ENCODE measurements at places on chromosomes 7 and 10.

DNA sequence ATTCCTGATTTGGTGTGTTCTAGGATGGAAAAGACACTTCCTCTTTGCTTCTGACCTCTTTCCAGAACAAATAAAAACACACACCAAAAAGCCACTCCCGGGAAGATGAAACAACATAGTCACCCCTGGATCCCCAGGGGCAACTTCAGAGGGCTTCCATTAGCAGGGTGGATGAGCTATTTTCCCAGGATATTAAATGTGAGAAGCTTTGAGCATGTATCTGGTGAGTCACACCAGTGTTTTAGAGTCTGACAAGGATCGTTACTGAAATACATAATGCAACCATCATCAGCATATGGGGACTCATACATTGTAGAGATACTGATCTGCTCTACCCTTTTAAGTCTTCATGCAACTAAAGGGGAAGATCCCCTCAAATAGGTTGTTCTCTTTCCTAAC is 115.5 kb upstream of the ZNF438 start:
- no peak for DNase-seq

DNA sequence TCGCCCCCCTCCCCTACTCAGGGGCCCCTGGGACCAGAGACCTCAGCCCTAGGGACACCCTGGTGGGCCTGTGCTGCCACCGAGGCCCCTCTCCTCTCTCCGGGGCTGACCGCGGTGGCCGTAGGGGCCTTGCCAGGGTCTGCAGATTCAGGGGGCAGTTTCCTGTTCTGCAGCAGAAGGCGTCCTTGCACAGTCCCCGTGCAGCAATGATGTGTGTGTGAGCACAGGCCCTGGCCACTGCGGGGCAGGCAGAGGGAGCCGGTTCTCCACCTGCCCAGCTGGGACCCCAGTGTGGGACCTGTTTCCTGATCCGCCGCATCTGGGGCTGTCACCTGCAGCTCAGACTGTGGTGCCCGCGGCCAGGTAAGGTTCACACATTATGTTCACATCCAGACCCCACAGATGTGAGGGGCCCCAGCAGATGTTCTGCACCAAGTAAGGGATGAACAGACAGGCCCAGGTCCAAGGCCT is 60.7 kb upstream of the DNAJB6 start:
- no peak for DNase-seq

DNA sequence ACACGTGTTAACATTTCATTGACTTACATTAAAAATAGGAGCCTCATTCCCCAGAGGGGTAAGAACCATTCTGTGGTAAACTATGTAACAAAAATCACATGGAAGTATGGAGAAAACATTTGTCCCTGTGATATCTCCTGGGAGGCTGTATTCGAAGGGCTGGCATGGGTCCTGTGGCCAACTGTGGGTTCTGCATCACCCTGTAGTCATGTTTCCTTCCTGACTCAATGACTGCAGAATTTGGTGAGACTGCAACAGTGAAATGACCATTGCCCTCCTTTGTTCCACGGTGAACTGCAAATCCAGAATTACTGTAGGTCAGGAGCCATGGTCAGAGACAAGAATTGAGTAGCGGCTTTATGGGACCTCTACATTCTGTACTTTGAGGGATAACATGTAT is 3.6 kb upstream of the ZEB1 start:
- no peak for DNase-seq

- DNase-seq, result no peak
These were observed 140.4 kb upstream of the AUTS2 start for GRCh38 chr7:69457595-69458504.

DNA sequence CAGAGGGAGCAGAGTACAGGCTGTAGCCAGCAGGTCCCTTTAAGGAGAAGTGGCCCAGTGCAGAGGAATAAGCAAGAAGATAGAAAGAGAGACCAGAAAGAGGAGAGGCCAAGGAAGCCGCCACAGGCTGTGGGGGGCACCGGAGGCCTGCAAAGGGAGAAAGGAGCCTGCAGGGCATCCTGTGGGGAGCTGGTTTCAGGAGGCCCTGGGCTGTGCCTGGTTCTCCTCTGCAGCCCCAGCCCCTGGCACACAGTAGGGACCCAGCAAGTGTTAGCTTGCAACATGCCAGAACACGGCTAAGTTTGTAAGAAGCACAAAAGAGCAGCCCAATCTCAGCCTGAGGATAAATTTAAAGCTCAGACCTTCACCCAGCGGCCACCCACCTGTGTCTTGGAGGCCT is 12.3 kb upstream of the C10orf71 start:
- DNase-seq, result no peak

GRCh38 chr7:80216996-80217842 is 82.6 kb downstream of the GNAI1 start:
- no peak for DNase-seq

- no peak for DNase-seq
These were observed 246.4 kb downstream of the GATA3 start for GRCh38 chr10:8300925-8301324.

DNA sequence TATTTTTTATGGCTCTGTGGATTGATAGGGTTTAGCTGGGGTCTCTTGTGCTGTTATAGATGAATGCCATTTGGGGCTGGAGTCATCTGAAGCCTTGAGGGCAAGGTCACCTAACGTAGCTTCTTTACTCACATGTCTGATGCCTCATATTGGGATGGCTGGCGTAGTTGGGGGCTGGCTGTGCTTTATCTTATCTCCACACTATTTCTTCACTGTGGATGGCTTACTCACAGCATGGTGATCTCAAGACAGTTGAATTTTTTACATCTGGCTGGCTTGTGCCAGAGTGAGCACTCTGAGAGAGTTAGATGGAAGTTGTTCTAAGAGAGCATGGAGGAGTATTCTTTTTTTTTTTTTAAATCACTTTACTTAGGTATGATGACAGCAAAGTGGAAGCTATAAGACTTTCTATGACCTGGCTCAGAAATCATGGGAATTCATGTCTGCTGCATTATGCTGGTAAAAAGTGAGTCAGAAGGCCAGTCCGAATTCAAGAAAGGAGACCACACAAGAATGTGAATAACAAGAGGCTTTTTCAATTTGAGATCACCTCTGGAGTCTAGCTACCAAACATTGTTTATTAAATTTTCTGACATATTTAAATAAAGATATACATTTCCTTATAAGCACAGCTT is 252.4 kb upstream of the TPK1 start:
- DNase-seq, result no peak

DNA sequence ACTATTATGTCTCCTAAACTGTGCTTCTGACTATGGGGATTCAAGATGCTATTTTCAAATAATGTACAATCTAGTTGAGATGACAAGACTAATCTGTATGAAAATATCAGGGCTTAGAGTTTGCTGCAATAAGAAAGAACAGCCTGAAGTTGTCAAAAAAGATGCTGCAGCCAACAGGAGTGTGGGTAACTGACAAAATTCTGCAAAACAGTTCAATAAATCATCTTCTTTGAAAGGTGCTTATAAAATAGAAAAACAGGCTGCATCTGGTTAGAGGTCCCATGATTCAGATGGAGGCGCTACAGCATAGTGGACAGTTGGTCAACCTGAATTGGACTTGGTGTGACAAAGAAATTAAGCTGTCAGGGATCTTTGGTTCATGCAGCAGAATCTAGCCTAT is 511.0 kb downstream of the XPNPEP1 start:
- DNase-seq, result no peak

GRCh38 chr7:127807829-127808228 is 155.8 kb downstream of the SND1 start:
- no peak for DNase-seq

DNA sequence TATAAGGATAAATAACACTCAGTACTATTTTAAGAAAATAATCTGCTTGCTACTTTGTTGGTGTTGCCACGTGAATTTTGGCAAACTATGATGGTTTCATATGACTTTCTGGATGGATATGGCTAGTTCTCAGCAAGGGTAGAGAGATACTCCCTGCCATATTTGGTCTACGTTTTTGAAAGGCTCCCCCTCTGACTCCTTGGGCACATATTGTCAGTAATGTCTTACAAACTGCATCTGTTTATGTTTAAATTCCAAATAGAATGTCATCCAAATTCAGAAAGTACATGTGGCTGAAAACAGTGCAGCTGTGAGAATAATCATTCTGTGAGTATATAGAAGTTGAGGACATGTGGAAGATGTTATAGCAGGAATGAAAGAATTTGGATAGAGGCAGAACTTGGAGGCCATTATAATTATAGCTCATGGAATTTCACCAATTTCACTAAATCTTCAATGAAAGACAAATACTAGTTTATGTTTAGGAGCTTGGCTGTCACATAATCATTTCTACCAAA is 107.8 kb downstream of the SRI start:
- no peak for DNase-seq

DNA sequence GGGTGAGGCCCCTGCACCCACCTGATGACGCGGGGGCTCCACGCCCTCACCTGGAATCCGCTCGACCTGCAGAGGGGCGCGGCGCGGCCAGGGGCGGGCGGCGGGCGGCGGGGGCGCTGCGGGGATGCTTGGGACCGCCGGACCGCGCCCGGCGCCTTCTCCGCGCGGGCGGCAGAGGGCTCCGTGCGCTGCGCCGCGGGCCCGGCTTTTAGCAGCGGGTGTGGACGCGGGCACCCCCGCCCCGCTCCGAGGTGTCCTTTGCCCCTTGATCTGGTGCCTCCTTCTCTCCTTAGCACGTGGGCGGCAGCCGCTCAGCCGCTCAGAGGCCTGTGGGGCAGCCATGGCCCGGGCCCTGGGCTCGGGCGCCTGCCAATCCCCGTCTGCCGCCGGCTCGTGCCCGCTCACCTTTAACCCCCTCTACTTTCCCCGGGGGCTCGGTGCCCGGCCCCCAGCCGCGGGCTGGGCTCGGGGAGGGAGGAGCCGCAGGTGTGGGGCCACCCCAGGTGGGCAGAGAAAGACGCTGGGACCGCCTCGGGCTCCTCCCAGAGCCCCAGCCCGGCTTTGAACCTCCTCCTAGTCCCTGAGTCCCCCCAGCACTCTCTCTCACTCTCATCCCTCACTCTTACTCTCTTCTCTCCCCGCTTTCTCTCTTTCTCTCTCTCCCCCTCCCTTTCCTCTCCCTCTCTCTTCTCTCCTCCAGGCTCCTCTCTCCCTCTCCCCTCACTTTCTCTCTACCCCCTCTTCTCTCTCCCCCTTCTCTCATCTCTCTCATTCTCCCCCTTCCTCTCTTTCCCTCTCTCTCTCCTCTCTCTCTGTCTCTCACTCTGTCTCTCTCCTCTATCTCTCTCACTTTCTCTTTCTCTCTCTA is 19.7 kb upstream of the VPS37D start:
- DNase-seq, result no peak

GRCh38 chr10:114685456-114685855 is 27.4 kb upstream of the ABLIM1 start:
- no peak for DNase-seq

DNA sequence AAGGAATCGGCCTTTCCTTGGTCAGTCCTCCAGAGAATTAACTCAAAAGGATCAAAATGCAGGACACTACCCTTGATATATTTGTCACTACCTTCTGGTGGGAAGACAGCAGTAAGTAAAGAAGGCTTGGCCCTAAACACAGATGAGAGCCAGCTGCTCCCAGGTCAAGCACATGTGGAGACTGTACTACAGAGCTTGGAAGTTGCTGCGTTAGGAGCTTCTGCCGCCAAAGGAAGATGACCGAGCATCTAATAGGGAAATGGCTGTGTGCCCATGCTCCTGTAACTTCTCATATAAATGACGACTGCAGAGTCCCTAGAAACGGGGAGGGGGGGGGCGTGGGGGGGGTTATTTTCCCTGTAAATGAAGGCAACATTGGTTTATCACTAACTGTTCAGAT is 59.0 kb downstream of the PODXL start:
- DNase-seq, result no peak

DNA sequence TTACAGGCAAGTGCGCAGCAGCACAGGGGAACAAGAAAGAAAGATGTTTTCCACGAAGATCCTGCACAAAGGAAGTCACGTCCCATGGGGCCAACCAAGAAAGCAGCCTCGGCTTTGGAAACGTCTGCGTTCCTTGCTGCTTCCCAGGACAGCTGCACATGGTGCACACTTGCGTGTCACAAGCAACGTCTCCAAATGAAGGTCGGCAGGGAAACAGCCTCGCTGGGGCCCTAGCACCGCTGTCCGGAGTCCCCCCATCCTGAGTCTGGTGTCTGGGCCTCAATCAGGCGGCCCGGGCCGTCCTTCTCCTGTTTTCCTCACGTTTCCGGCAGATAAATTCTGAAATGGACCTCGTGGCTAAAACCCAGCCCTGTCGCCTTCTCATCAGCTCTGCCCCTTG is 206.2 kb downstream of the DIP2C start:
- DNase-seq, result no peak

DNA sequence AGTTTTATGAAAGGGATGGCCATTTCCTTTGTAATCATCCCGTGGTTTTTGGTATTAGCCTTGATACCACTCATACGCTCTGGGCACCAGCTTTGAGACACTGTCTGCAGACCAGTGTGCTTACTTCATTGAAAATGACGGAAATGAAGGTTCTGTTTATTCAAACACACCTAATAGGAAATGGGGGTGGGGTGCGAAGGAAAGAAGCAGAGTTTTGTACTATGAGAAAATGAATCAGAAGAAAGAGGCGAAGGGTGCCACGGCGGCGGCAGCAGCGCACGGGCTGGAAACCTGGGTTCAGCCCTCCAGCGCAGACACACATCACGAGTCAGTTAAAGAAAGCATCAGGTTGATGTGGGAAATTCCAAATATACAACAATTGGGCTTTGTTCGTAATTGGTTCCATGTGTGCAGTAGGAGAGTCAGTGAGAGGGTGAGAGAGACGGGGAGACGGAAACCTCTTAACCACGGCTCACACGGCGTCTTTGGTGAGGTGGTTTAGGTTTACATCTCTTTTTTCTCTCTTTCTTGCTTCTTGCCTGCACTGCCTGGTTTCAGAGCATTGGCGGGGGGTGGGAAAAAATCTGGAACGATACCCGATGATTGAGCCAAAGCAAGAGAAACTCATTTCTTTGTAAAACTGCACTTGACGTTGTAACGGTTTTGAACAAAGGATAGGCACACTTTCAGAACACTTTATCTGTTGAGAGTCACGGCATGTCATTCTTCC is 321.2 kb downstream of the FRMD4A start:
- peak; percentile 52 for DNase-seq

DNA sequence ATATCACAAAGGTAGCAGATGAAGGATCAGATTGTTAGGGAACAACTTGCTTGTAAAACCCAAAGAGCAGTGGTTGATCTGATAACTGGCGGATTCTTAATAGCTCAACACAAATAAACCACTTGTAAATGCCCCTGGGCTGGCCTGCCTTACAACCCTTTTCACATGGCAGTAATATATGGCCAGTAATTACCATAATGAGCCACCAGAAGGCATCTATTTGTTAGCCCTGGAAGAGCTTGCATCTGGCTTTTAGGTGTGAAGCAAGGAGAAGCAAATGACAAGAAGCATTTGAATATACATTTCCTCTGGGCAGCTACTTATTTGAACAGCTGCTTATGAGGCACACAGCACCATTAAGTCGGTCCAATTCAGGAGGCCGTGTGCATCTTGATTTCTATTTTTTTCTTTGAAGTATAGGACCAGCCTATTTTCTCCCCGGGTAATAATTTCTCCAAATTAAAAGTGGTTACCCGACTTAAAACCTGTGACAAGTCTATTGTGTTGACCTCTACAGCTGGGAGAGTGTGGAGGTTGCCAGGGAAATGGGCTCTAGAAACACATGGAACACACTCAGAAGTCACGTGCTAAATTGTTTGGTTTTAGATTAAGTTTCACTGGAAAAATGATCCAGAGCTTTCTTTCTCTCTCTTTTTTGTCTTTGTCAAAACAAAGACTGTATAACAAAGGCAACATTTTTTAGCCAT is 113.4 kb downstream of the SEM1 start:
- no peak for DNase-seq

GRCh38 chr7:79421751-79422150 is 31.7 kb downstream of the MAGI2 start:
- DNase-seq, result no peak

- no peak for DNase-seq
These were observed 12.2 kb upstream of the TMEM168 start for GRCh38 chr7:112802406-112802805.

GRCh38 chr10:121311812-121312443 is 286.3 kb downstream of the FGFR2 start:
- no peak for DNase-seq

Data from stimulated activated CD4-positive, alpha-beta T cell treated with anti-CD3 and anti-CD28 coated beads, Interleukin-1b, Interleukin-23, amount 100 ng/mL, for 1 hour (primary cell).